CD4-positive, CD25-positive, alpha-beta regulatory T cell (primary cell): ENCODE measurements at places on chromosomes 6 and 20. TPM values are rescaled to one million over a fixed set of nuclear protein-coding genes. Genes with fewer than 3 reads are reported as not detected.

DNA sequence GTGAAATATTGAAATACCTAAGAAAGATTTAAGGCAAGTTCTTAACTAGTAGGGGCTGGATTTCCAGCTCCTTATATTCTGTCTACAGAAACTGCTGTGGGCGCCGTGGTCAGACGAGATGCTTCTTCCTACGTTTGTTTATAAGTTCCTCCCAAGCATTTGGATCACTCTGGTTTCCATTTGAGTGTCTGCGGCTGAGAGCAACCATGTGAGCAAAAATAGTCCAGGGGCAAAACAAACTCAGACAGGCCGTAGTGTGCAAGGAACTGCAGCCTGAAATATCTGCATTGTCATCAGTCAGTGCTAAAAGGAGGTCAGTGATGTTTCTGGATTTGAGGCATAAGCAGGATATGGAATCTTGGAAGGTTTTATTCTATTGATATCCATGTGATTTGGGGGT lies 485.9 kb upstream of the JAG1 start:
- DNase-seq: no peak

IL17F gene
- total RNA-seq: 0.64 TPM

RAET1L gene
- not detected for total RNA-seq

DNA sequence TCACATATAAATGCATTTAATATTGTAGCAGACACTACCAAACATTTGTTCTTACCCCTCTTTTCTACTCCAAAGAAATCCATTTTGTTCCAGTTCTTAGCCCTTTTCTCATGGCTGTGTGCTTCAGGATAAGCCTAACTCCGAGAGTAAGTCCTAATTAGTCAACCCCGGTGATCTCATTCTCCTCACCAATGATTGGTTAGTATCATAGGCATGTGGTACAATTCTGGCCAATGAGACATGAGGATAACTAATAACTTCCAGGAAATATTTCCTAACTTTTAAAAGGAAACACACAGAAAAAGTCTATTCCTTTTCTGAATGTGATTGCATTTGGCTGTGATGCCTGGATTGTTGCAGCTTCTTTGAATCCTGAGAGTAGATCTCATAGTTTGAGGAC lies 116.0 kb downstream of the GPR63 start:
- no peak for DNase-seq

DNA sequence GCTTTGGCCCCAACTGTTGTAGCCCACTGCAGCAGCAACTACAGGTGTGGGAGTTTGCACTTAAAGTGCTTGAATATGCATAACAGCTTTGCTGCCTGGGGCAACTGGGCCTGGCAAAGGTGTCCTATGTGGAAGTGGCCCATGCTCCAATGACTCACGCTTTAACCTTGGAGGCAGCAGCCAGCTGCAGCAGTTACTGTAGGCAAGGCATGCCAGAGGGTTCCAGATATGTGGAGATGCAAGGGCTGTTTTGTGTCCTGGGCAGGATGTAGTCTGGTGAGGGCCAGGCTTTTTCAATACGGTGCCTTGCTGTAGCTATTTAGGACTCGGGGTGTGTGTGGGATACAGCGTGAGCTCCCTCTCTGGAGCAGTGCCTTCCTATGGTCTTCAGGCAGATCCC lies 150.3 kb downstream of the NKAIN2 start:
- no peak for DNase-seq

DNA sequence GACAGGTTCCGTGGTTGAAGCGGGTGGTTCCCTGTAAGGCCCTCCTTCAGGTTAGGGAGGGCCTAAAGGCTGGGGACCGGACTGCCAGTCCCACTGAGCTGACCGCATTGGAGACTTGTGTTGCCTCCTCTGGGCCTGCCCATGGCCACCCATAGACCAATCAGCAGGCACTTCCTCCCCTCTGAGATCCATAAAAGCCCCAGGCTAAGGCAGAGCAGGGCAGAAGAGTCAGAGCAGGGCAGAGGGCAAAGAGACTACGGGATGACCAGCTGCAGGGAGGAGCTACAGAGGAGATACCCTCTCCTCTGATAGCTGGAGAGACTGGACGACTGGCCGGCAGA lies 537.4 kb downstream of the TENT5A start:
- DNase-seq: no peak

GRCh38 chr6:56760842-56761241 lies 118.2 kb upstream of the DST start:
- DNase-seq: no peak

- no peak for DNase-seq
Measured at GRCh38 chr6:12132351-12133222, 120.5 kb downstream of the HIVEP1 start.
